ENCODE measurements at places on chromosomes 4 and X.

DNA sequence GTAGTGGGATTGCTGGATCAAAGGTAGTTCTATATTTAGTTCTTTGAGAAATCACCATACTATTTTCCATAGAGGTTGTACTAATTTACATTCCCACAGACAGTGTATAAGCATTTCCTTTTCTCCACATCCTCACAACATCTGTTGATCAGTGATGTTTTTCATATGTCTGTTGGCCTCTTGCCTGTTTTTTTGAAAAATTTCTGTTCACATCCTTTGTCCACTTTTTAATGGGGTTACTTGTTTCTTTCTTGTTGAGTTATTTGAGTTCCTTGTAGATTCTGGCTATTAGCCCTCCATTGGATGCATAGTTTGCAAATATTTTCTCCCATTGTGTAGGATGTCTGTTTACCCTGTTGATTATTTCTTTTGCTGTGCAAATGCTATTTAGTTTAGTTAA is 72.6 kb downstream of the STOX2 start:
- no peak for DNase-seq

DNA sequence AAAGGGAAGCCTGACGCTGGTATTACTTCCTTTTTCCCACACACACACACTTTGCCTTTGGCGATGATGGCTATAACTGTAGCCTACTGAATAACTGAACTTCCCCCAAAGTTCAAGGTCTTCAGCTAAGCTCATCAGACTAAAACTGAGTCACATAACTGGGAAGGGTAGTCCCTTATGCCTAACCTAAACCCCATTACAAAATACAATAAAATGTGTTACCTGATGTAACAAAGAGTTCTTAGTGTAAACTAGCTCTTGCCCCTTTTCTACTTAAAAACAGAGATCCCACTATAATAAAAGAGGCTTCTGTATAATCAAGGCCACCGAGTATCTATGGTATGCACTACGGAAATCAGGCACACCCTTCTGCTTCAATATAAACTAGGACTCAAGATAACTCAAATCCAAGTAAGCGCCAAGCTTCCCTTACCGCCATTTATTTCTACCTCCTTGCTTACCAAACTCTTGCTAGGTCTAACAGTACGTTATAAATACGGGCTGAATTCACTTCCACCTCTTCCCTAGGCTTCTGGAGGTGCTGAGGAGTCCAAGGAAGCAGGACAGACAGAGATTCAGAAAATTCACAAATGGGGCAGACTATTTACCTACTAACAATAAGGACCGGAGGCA is 2.4 kb downstream of the OTUD4 start:
- DNase-seq, result no peak

DNA sequence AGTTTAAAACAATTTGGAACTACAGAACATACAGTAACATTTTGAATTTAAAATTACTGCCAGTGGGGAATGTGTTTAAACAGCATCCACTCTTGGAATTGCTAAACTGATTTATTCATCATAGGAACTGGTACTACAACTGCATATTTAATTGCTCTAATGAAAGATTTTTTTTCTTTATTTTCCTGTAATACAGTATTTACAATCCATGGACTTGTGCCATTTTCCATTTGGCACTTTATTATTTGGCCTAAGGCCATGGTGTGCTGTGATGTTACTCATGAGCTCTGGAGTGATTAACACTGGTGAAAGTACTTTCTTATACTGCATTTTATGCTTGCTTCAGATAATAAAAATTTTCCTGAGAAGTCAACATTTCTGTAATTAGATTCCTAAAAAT is 69.7 kb upstream of the NUDT6 start:
- DNase-seq, result peak; percentile 2

GRCh38 chrX:137363559-137363958 is 202.4 kb upstream of the ZIC3 start:
- DNase-seq, result no peak

- no peak for DNase-seq
These were observed 935.6 kb downstream of the PDHA2 start for GRCh38 chr4:96775501-96775900.

DNA sequence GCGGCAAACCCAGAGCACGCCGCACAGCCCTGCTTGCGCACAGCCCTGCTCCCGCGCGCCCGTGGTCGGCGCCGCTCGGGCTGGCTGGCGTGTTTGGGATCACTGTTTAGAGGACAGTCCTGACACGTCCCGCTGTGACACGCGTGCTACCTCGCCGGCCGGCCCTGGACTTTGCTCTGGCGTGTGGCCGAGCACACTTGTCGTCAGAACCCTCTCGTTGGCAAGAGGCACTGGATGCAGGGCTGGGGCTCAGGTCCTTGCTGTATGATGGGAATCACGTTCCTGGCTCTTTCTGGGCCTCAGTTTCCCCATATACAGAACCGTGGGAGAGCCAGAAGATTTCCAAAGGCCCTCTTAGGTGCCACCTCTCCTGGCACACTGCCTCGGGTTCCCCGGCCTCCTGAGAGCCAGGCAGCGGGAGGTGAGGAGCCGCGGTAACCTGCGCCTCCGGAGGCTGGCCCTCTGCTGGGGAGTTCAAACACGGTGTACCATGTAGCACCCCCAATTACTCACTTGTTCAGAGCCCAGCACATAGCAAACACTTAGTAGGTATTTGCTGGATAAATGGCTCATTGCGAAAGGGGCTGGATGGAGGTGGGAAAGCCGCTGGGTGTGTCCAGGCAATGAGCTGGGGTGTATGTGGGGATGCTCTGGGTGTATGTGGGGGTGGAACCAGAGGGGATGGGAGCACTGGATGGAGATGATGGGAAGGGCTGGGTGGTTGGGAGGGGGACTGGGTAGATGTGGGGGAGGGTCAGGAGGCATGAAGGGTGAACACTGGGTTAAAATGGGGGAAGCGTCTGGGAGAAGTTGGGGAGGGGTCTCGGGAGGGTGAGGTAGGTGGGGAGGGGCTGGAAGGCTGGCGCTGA is 76.6 kb downstream of the HTRA3 start:
- no peak for DNase-seq

DNA sequence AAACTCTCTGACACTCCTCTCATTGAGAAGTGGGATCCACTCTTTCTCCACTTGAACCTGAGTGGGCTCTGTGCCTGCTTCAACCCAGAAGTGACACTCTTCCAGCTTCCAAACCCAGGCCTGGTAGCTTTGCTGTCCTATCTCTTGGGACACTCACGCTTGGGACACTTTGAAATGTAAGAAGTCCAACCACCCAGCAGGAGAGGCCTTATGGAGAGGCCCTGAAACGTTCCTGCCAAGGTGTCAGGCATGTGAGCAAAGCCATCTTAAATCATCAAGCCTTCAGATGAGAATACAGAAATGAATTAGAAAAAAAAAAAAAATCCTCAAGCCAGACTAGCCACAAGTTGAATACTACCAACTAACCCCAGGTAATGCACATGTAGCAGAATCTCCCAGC is 30.2 kb downstream of the RBM47 start:
- no peak for DNase-seq

- DNase-seq, result peak; percentile 42
These were observed 651.3 kb downstream of the TECRL start for GRCh38 chr4:63757929-63758328.

DNA sequence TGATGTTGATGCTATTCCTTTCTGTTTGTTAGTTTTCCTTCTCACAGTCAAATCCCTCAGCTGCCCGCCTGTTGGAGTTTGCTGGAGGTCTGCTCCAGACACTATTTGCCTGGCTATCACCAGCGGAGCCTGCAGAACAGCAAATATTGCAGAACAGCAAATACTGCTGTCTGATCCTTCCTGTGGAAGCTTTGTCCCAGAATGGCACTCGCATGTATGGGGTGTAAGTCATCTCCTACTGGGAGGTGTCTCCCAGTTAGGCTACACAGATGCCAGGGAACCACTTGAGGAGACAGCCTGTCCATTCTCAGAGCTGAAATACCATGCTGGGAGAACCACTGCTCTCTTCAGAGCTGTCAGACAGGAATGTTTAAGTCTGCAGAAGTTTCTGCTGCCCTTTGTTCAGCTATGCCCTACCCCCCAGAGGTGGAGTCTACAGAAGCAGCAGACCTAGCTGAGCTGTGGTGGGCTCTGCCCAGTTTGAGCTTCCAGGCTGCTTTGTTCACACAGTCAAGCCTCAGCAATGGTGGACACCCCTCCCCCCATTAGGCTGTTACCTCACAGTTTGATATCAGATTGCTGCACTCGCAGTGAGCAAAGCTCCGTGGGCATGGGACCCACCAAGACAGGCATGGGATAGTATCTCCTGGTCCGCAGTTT is 74.9 kb downstream of the SPIN3 start:
- DNase-seq, result no peak

- no peak for DNase-seq
These were observed 45.9 kb downstream of the GAK start for GRCh38 chr4:886244-886643.

GRCh38 chrX:136816975-136817374 is 36.2 kb upstream of the ARHGEF6 start:
- DNase-seq, result no peak

DNA sequence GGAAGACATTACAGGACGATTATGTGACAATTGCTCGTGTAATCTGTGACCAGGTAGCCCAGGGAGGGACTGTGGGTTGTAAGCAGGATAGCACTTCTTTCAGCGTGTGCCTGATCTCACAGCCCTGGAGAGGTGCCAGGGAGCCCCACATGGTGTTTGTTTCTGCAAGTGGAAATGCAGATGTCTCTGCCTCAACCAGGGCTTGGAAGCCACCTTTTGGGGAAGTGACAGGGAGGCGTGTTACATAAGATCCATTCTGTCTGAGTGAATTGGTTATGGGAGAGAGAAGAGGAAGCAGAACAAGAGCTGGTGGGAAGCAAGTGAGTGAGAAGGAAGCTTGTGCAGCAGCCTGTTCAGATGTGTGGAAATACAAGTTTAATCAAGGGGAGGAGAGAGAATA is 104.5 kb upstream of the GATB start:
- DNase-seq, result peak; percentile 66

GRCh38 chrX:154734061-154734781 is 16.7 kb downstream of the GAB3 start:
- no peak for DNase-seq

DNA sequence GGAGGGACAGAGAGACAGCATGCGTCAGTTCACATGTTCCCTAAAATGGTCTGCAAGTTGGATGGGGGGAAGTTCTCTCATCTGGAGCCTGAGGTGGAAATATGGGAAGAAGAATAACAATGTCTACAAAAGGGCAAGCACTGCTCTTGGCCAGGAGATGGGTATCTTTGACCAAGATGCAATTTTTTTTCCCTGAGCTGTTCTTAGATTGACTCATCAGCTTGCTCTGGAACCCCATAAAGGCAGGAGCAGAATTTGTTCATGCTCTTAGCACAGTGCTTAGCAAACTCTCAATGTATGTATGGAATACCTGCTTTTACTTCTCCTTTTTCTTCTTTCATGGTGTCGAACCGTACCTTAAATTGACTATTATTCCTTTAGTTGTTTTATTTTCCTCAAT is 90.5 kb upstream of the ZNF827 start:
- DNase-seq, result no peak

- DNase-seq, result no peak
These were observed 56.2 kb downstream of the TRIML1 start for GRCh38 chr4:188195389-188195985.

DNA sequence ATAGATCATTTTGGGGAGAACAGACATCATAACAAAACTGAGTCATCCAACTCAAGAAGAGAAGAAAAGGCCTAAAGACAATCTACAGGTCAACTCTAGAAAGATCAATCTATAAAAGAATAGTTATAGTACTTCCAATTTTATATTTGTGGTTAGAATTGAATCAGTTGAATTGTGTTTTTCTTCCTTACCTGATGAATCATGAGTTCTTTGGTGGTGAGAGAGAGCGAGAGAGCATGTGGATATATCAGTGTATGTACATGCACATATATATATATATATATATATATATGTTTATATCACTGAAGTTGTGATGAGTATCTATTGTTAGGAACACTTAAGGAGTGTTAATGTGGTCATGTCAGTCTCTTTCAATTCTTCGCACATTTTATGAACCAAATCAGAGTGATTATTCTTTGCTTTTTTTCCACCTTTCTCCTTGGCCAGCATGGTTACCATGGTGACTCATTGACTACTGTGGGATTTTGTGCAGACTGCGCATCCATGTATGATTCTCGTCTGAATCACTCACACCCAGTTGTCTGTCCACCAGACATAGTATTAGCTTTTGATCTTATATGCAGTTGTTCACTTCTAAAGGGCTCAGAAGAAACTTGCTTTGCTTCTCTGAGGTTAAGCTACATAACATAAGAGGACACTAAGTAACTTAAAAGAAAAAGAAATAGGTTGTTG is 90.4 kb upstream of the RAB40AL start:
- DNase-seq, result no peak

DNA sequence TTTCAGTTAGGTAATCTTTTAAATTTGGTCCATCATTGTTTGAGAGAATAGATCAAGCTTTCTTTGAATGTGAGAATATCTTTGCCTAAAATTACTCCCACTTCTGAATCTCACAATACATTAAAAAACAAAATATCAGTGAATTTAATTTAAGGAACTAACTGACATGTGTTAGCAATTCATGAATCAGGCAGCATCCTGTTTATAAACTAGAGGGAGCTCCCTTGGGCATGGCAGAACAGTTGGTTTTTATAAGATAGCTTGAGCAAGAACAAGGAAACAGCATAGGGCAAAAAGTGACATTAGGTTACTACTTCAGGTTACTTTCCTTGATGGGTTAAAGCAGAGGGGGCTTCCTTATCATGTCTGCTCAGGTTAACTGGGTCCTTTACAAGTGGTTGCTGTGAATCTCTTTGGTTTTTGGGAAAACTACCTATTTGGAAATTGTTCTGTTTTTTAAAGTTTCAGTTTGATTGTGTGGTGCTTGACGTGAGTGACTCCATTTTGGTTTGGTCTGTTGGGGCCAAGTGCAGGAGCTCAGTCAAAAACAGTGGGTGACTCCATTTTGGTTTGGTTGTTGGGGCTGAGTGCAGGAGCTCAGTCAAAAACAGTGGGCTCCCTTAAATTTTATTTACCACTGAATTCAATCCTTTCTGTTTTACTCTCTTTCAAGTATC is 68.0 kb downstream of the PPEF2 start:
- no peak for DNase-seq

GRCh38 chrX:132267392-132267791 is 48.1 kb upstream of the RAP2C start:
- DNase-seq, result no peak

- no peak for DNase-seq
These were observed 70.1 kb downstream of the NSG1 start for GRCh38 chr4:4456816-4457578.

- no peak for DNase-seq
These were observed 834.2 kb downstream of the STPG2 start for GRCh38 chr4:97309121-97309520.

DNA sequence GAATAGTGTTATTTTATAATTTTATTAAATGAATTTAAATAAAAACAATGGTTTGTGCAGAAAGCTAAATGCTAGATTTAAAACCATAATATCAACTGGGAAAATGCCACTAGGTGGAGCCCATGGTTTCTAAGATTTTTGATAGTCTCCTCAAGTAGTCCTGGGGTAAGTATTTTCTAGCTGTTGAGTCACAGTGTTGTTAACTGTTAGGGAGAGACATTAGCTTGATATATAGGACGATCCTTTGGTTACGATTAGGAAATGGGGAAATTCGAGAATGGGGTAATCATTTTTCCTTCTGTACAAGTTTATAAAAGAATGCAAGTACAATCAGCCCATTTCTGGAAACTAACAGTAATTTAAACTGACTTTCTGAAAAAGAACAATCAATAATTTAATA is 378.4 kb downstream of the ANKRD50 start:
- peak; percentile 1 for DNase-seq
